ENCODE measurements at places on chromosomes 7 and 10.

- DNase-seq = no peak
Measured at GRCh38 chr7:923108-924041, 31.1 kb downstream of the ADAP1 start.

- DNase-seq = no peak
Measured at GRCh38 chr10:72126184-72126871, 38.0 kb upstream of the SPOCK2 start.

DNA sequence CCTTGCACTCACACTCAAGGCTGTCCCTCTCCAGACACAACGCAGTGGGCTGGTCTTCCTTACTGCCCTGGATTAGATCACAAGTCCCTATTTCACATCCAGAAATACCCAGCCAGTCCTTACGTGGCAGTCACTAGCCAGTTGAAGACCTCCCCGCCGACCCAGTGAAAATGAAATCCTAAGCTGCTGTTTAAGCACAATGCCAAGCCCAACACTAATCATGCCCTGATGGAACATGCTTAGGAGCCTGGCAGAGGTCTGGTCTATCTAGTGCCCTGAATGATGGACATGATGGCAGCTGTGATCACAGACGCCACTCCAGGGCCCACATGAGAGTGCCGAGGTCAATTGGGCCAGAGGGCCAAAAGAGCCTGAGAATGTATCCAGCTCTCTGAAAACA lies 389.0 kb downstream of the GRID1 start:
- no peak for DNase-seq

DNA sequence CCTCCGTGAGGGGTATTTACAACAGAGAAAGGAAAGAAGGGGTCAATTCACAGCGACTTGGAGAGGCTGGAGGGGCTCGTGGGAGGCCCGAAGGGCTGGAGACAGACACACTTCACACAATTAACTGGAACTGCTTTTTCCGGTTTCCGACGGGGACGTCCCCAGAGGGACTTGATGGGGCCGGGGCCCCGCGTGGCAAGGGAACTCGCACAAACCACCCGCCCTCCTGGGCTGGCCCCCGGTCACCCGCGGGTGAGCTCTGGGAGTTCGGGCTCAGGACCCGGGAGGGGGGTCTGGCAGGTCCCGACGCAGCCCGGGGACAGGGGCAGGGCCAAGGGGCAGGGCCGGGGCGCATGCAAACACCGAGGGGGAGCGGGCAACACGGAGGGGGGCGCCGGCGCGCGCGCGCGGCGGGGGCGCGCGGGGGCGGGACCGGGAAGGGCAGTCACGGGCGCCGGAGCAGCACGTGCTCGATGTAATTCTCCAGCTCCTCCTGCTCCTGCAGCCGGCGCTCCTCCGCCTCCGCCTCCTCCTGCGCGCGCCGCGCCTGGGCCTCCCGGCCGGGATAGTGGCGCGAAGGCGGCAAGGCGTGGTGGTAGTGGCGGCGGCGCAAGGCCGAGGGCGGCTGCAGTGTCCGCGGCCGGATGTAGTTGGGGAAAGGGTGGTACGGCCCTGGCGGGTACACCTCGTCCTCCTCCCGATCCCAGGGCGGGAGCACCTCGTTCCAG lies 2.7 kb downstream of the VGF start:
- no peak for DNase-seq

DNA sequence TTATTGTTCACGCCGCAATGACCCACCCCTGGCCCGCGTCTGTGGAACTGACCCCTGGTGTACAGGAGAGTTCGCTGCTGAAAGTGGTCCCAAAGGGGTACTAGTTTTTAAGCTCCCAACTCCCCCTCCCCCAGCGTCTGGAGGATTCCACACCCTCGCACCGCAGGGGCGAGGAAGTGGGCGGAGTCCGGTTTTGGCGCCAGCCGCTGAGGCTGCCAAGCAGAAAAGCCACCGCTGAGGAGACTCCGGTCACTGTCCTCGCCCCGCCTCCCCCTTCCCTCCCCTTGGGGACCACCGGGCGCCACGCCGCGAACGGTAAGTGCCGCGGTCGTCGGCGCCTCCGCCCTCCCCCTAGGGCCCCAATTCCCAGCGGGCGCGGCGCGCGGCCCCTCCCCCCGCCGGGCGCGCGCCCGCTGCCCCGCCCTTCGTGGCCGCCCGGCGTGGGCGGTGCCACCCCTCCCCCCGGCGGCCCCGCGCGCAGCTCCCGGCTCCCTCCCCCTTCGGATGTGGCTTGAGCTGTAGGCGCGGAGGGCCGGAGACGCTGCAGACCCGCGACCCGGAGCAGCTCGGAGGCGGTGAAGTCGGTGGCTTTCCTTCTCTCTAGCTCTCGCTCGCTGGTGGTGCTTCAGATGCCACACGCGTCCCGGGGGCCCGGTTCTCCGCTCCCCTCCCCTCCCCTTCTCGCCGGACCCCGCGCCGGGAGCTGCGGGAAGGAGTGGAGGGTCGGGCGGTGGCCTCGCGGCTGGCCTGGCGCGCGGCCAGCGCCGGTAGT lies at the start of gene CBX3:
Gene CBX3 (plus strand): TSS at position 499 of the 772 bp plus-strand sequence. CDS start 1,254 bp downstream, outside the sequence.
- DNase-seq = peak; percentile 89

GRCh38 chr10:115947104-115947503 lies 325.9 kb downstream of the GFRA1 start:
- no peak for DNase-seq

DNA sequence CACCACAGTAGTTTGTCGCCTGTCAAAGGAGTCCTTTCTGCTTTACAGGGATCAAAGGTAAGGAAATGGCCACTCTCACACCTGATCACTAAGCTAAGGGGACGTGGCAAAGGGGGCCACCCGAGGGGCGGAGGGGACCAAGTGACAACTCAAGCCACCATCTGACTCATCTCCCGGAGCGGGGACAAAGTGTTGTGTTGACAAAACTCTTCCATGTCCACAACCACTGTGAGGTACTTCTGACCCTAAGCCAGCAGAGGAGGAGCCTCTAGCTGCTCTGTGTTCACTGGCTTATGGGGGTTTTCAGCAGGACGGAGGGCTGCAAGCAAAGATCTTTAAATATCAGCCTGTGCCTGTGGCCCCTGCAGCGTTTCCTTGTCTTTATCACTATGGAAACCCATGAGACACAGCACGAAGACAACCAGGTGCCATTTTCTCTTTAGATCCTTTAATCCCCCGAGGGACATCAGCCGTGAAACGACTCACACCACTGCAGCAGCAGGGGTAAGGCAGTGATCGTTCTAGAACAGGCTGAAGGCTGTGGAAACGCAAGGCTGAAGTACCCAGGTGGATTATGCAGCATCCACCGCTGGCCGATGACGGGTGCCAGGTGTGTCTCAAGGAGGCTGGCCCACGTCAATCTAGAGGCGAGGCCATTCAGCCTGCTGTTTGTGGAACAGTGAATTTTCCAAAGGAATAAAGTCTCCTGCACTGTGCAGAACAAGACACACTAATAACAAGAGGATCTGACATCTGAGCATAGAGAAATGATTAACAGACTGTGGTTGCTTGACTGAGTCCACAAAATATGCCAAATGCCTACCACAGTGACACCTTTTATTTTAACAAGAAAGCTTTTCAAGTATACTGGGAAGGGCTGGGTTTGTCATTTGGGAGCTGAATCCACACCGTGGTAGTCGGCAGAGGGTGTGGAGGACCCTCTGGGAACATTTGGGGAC lies 26.6 kb upstream of the DDC start:
- no peak for DNase-seq
